ENCODE measurements at places on chromosomes 7 and 10. TPM values are rescaled to one million over a fixed set of nuclear protein-coding genes. Genes with fewer than 3 reads are reported as not detected.

LRGUK gene
- not detected for polyA plus RNA-seq

FANK1 gene
- not detected for polyA plus RNA-seq

ARHGAP12 gene
- polyA plus RNA-seq, result 4.7 TPM

TUBAL3 gene
- not detected for polyA plus RNA-seq

VPS37D gene
- not detected for polyA plus RNA-seq

FBH1 gene
- polyA plus RNA-seq, result 46.6 TPM

GSAP gene
- polyA plus RNA-seq, result 39.2 TPM

H2BK1 gene
- not detected for polyA plus RNA-seq

CAV2 gene
- polyA plus RNA-seq, result not detected

THNSL1 gene
- polyA plus RNA-seq, result 0.13 TPM

ANKRD30A gene
- polyA plus RNA-seq, result not detected

SYT15 gene
- polyA plus RNA-seq, result not detected

GSTO2 gene
- 0.26 TPM for polyA plus RNA-seq
